Esophagus mucosa (tissue), 1 donor: ENCODE measurements at places on chromosomes 16 and 17.

DNA sequence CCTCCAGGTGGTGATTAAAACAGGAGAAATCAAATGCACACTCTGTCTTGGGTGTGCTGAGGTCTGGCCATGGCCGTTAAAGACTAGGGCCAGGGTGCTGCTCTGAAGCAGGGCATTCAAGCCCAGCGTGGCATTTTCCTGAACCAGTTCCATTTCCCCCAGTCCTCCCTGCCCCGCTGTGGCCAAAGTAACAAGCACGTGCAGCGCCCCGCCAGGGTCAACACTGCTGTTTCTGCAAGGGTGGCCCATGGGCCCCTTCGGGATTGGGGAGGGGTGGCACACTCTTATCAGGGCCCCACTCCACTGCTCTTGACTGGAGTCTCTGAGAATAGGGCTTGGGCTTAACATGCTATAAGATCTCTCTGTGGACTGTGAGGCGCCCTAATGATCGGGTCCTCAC lies 72.9 kb downstream of the IL21R start:
- no peak for ATAC-seq

- peak; percentile 44 for ATAC-seq
Measured at GRCh38 chr17:14940938-14941265, 324.2 kb downstream of the PMP22 start.

GRCh38 chr16:31477220-31478216 lies 5.4 kb upstream of the SLC5A2 start:
- ATAC-seq: peak; percentile 6

GRCh38 chr16:84758627-84759026 lies 58.8 kb downstream of the USP10 start:
- no peak for ATAC-seq

DNA sequence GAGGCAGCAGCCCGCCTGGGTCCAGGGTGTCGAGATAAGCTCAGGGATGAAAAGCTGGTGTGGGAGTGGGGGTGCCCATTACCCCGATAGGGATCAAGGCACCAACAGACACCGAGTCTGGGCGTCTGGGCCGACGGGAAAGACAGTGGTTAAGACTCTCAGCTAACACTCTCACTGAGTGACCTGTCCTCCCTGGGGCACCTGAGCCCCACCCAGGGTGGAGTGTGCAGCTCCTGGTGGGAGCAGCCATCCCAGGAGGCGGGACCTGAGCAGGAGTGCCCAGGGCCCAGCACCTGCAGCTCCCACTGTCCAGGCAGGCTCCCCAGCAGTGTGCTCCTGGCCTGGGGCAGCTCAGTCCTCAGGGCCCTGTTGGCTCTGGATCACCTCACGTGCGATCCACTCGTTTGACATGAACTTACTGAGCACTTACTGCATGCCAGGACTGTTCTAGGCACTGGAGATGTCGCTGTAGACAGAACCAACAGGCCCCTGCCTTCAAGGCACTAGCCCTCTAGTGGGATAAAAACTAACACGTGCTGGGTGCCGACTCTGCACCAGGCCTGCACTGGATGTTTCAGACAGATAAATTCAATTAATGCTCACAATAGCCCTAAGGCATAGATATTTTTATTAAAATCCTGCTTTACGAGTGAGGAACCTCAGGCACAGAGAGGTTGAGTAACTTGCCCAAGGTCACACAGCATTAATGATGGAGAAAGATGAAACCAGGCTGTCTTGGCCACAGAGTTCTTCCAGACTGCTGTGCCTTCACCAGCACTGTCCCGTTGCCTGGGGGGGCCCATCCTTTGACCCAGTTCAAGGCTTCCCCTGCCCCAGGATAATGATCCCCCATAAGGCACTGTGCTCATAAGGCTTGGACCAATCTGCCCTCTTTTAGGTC lies 1.9 kb downstream of the EVPLL start:
- peak; percentile 67 for ATAC-seq

DNA sequence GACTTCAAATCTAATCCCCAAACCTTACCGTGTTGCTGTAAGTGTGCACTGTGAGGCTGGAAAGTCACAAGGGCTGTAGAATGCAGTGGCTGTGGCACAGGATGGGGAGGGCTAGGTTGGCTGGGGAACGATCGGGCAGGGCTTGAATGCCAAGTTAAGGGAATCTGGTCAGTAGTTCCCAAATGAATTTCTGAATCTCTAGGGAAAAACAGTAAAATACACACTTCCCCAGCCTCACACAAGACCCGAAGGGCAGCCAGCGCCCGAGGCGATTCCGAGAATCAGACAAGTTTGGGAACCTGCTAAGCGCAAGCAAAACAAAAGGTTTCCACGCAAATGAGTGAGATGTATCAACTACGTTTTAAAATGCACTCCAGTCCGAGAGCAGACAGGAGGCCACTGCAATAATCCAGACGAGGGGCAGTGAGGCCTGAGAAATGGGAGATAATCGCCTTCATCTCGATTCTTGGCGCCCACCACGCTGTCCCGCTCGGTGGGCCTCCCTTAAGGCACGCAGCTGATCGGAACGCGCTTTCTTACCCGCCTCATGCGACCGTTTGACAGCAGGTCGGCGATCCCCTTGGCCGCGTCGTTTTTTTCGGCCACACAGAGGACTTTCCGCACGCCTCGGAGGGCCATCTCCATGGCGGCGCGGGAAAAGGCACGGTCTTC lies 599 bp downstream of the TOP3A start:
- no peak for ATAC-seq

DNA sequence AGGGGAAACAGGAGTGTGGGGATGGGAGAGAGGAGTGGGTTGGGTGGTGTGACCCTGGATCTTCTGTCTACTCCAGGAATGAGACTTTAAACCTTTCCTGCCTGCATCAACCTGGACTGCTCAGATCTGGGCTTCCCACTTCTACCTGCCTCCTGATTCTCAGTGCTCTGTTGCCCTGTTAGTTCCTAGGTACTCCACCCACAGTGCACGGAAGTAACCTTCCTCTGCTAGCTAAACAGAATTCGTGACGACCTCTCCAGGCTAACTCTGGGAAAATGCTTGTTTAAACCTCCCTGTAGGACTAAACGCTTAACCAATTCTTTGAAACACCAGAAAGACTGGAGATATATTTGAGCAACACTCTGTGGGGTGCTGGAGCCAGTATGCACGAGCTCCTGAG lies 83.4 kb upstream of the CLEC3A start:
- no peak for ATAC-seq

- ATAC-seq: peak; percentile 45
Measured at GRCh38 chr16:79972053-79972704, 371.6 kb upstream of the MAF start.

DNA sequence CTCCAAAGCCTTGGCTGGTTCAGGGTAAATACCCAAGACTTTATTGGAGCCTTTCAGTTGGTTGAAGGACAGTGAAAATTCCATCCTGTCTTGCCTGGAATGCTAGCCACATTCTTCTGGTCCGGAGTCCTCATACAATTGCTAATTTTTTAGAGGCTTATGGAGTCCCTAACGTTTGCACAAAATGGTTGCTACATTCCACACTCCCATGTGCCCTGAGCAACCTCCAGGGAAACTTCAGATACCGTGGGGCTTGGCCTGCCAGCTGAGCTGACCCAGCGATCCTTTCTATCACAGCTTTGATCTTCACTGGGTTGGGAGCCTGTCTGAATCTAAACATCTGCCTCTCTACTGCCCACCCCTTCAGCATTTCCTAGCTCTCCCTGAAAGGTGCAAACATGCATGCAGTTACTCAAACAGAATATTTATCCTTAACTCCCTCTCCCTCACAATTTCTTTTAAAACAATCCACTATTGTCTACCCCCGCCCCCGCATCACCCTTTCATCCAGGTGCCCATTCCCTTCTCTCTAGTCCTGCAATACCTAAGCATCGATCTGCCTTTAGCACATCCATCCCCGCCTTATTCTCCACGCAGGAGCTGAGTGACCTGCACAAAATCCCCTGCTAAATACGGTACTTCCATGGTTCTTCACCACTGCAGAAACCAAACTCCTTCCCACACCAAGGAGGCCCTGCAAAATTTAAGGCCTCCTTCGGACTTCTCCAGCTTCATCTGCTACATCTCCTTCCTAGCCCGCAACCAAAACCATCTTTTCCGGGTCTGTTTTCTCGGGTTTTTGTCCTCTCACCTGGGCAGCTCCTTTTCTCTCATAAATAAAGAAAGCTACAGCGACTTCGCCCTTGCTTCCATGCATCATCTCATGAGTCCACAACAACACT lies 810 bp upstream of the GAN start:
- no peak for ATAC-seq

- no peak for ATAC-seq
Measured at GRCh38 chr16:4110065-4110464, 6.2 kb downstream of the ADCY9 start.

- peak; percentile 35 for ATAC-seq
Measured at GRCh38 chr16:10608687-10609401, 28.4 kb upstream of the EMP2 start.

- ATAC-seq: no peak
Measured at GRCh38 chr16:86347090-86347489, 163.2 kb upstream of the FOXF1 start.

- ATAC-seq: peak; percentile 19
Measured at GRCh38 chr16:58462997-58463941, 36.7 kb upstream of the NDRG4 start.

DNA sequence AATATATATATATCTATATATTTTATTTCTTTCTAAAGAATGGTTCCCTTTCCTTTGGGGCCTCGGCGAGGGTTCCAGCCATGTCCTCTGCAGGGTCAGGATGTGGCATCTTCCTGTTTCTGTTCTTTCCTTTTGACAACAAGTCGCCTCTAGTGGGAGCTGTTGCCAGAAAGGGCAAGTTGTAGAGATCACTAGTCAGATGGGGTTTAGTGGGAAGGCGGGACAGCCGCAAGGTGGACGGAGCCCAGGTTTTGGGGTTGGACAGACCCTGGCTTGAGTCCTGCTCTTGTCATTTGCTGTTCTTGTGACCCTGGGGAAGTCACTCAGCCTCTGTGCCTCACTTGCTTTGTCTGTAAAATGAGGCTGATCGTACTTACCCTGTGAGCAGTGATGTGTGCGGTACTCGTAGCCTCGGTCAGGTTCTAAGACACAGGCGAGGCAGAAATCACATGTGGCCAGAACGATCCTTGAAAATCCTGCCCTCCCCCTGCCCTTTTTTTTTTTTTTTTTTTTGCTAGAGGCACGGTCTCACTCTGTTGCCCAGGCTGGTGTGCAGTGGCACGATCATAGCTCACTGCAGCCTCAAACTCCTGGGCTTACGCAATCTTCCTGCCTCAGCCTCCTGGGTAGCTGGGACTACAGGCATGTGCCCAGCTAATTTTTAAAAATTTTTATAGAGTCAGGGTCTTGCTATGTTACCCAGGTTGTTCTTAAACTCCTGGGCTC lies 80.1 kb downstream of the ABCC6 start:
- no peak for ATAC-seq
